ENCODE measurements at places on chromosomes 5 and 9. TPM values are rescaled to one million over a fixed set of nuclear protein-coding genes. Genes with fewer than 3 reads are reported as not detected.

GRCh38 chr5:167773668-167774301 lies 517.7 kb upstream of the WWC1 start:
- H3K4me3 ChIP-seq, result no peak overlapping the region
- no peak for DNase-seq
- H3K4me1 ChIP-seq, result no peaks in the 10 kb centered on the region
- no peak overlapping the region for H3K27ac ChIP-seq
- no peaks in the 10 kb centered on the region for H3K36me3 ChIP-seq
- H3K27me3 ChIP-seq, result peaks cover 37% of the 10 kb centered on the region

DNA sequence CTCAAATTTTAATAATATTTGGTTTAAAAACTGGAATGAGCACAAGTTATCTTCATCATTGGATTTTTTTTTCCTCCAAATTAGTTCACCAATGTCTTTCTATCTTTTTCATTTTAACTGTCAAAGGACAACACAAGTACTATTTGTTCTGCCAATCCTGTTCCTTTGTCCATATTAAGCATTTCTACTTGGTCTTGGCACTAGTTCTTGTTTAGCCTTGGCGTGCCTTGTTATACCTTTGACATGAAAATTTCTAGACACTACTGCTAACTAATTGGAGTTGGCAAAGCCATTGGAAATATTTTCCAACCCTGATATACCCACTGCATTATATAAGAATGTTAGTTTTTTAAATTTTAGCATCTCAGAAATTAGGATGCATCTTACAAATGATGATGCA lies 3.8 kb downstream of the SPINK6 start:
- H3K4me1 ChIP-seq, result peaks cover 8% of the 10 kb centered on the region
- no peaks in the 10 kb centered on the region for H3K27me3 ChIP-seq
- no peak overlapping the region for H3K27ac ChIP-seq
- H3K36me3 ChIP-seq, result no peaks in the 10 kb centered on the region

GRCh38 chr5:90409318-90410177 lies at the start of gene CETN3:
Gene CETN3, minus strand, starts transcription at chr5:90409756. Its CDS starts 95 bp downstream, at chr5:90409661.
- no peaks in the 10 kb centered on the region for H3K27me3 ChIP-seq
- DNase-seq, result peak; percentile 97
- H3K36me3 ChIP-seq, result 0 out of 2 replicates have a peak, but pooled peaks cover 5% of the 10 kb centered on the region
- peaks cover 35% of the 10 kb centered on the region for H3K4me1 ChIP-seq
- H3K4me3 ChIP-seq, result peak within 1 kb of the TSS; percentile 88

DNA sequence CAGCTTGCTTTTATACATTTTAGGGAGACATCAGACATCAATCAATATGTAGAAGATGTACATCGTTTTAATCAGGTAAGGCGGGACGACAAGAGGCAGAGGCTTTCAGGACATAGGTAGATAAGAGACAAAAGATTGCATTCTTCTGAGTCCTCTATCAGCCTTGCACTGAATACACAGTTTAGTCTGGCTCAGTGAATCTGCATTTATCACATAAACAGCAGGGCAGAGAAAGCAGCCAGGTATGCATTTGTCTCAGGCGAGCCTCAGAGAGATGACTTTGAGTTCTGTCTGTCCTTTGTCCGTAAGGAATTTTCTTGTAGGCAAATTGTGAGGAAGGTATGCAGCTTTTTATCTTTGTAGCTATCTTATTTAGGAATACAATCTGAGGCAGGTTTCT lies 202.8 kb upstream of the TAS2R1 start:
- H3K27me3 ChIP-seq, result peaks cover 2% of the 10 kb centered on the region
- H3K4me3 ChIP-seq, result no peak overlapping the region
- no peak for DNase-seq

The OR1Q1 gene
- total RNA-seq, result not detected

Measured in PC-3 (cell line).